ENCODE measurements at places on chromosomes 5 and 9.

- DNase-seq = no peak
Observed at GRCh38 chr9:133463234-133463863, 3.6 kb downstream of the CACFD1 start.

- no peak for DNase-seq
Observed at GRCh38 chr9:90002397-90003271, 397.8 kb downstream of the GADD45G start.

DNA sequence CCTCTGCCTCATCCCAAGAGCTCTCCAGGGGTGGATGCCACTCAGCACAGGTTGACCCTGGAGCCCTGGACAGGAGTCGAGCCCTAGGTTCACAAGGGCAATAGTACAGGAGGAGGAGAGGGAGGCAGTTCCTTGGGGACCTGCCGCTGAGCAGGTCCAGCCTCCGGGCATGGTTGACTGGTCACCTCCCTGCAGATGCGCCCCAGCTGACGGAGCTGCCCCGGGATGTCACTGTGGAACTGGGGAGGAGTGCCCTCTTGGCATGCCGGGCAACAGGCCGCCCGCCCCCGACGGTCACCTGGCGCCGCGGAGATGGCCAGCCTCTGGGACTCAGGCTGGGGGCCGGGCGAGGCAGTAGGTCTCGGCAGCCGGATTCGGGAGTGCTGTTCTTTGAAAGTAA is 53.7 kb downstream of the HMCN2 start:
- no peak for DNase-seq

- DNase-seq = no peak
Observed at GRCh38 chr9:105244734-105245028, 230 bp downstream of the SLC44A1 start.

Data from T-helper 17 cell (primary cell).